ENCODE measurements at places on chromosomes 13 and 19.

DNA sequence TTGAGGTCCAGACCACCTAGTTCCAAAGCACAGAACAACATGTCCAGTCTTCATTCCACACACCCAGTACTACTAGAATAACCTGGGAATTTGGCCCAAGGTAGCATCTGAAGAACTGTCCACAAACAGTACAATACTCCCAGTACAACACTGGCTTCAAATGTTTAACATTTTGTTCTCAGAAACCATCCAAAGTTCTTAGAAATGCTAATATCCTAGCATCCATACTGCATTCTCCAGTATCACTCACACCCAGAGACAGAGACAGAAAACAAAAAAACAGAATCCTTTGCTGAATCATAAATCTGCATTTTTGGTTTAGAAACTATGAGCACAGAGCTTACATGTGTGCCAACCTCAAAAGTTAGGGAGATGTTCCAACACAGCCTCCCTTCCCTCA is 490.8 kb downstream of the FOXO1 start:
- DNase-seq, result peak; percentile 31

DNA sequence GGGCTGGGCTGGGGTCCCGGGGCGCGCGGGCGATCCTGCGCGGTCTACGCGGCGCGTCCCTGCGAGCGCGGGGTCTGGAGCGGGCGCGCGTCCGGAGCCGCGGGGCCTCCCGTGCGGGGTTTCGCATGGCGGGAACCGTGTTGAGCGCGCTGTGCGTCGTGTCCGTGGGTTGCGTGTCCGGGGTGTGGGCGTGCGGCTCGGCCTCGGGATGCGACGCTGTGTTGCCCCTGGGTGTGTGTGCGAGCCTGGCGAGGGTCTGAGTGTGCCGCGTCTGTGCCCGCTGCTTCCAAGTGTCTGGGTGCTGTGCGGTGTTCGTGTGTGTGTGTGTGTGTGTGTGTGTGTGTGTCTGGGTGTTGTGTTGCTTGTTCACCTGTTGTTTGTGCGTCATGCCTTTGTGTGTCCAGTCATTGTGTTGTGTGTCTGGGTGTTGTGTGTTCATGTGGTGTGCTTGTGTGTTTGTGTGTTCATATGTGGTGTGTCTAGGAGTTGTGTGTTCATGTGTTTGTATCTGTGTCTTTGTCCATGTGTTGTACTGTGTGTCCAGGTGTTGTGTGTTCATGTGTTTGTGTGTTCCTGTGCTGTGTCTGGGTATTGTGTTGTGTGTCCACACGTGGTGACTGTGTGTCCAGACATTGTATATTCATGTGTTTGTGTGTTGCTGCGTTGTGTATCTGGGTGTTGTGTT is 552 bp downstream of the PLK5 start:
- DNase-seq, result no peak

DNA sequence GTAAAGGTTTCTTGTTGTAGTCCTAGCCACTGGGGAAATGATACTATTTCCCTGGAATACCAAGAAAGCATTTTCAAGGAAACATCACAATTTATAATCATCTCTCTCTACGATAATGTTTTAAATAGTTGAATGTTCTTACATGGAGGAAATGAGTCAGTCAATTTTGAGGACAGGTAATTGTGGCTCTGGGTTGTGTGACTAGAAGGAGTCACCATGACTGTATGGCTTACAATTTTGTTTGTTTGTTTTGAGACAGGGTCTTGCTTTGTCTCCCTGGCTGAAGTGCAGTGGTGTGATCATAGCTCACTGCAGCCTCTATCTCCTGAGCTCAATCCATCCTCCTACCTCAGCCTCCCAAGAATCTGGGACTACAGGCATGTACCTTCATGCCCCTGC is 47.4 kb downstream of the COG3 start:
- no peak for DNase-seq

DNA sequence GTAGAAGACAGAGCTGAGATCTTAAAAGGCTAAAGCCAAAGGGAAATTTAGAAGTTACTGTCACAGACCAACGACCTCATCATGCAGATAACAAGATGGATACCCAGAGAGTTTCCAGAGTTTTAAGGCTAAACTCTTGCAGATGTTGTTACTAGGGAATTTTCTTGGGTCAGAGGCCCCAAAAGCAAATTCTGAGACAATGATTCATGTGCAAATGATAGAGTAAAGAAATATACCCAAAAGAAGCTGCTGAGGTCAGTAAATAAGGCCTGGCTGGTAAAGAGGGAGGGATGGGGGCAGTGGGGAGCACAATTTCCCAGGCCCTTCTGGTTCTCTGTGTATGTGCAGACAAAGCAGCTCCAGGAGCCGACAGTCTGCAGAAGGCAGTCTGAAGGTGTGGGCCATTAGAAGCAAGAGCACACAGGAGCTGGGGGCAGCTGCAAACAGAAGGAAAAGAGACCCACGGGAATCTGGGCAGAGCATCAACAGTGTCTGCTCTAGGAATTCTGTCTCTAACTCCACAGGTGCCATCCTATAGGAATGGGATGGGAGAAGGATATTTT is 330.8 kb downstream of the TBC1D4 start:
- DNase-seq, result peak; percentile 82

- DNase-seq, result peak; percentile 62
These were observed 498.6 kb downstream of the KCTD12 start for GRCh38 chr13:76387566-76387965.

- peak; percentile 49 for DNase-seq
These were observed 2.7 kb downstream of the PNMA8C start for GRCh38 chr19:46426035-46426505.

DNA sequence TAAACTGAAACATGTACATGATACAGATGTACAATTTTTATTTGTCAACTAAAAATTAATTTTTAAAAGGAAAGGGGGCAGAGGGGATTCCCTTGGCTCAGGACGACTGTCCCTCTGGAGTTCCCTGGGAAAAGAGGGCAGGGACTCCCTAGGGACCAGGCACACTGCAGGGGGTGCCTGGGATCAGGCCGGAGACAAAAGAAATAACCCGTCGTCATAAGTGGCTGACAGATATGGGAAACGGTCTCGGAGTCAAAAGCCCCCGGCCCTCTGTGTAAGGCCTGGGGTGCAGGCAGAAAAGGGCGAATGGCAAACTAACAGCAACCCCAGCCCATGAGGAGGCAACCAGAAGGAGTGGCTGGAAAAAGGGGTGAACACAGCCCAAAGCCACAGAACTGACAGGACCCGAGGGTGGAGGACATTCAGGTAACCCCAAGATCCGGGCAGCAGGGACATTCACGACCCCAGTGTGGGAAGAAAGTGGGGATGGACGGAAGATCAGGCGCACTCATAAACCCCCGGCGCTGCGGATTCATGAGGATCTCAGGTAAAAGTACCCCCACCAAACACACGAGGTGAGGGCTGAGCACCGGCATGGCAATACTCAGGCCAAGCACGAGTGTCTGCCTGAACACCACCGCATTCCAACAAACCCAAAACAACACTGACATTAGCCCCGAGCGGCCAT is 6.7 kb downstream of the MLLT1 start:
- DNase-seq, result no peak

- no peak for DNase-seq
These were observed 83.1 kb upstream of the OXGR1 start for GRCh38 chr13:97077341-97077740.

- no peak for DNase-seq
These were observed 23.5 kb downstream of the COL5A3 start for GRCh38 chr19:9986787-9987281.

DNA sequence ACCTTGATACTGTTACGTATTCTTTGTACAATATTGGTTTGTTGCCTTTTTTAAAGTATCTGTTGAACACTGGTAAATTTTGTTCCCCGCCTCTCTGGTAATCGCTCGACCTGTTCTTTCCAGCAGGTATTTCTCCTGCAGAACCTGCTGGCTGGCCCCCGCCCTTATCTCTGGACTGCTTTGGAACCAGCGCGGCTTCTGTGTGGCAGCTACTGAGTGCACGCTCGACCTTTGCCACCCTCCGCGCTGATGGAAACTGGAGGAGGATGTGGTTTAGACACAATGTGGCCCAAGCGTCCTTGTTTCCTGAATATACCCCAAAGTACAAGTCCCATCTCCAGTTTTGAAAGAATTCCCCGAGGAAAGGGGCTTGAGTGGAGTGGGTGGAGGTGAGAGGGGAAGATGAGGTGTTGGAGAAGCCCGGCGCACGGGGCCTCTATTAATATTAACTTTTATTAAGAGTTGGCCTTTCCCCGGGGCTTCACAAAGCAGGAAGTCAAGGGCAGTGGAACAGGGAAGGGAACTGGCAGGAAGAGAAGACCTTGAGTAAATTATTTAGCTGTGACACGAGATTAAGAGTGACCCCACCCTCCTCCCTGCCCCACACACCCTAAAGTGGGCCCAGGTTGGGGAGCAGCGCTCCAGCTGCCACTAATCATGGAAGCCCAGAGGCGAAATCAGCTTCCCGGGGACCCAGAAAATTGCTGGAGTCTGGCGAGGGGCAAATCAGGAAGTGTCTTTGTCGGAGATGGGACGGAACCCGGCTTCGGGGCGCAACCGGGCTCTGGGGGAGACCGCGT is 16.0 kb downstream of the CDX2 start:
- no peak for DNase-seq

DNA sequence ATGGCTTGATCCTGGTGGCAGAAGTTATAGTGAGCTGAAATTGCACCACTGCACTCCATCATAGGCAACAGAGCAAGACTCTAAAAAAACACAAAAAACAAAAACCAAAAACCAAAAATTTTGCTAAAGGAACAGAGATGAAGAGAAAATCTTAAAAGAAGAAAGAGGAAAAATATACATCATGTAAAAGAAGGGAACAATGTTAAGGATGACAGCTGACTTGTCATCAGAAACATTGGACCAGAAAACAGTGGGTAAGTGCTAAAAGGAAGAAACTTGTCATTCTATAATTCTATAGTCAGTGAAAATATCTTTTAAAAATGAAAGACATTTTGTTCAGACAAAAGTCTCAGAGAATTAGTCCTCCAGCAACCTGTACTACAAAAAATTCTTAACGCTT is 93.8 kb downstream of the WASF3 start:
- DNase-seq, result no peak

- DNase-seq, result no peak
These were observed 1435.2 kb downstream of the UQCRFS1 start for GRCh38 chr19:27777726-27778125.

GRCh38 chr19:3455960-3456601 is 24.2 kb downstream of the SMIM24 start:
- DNase-seq, result no peak

DNA sequence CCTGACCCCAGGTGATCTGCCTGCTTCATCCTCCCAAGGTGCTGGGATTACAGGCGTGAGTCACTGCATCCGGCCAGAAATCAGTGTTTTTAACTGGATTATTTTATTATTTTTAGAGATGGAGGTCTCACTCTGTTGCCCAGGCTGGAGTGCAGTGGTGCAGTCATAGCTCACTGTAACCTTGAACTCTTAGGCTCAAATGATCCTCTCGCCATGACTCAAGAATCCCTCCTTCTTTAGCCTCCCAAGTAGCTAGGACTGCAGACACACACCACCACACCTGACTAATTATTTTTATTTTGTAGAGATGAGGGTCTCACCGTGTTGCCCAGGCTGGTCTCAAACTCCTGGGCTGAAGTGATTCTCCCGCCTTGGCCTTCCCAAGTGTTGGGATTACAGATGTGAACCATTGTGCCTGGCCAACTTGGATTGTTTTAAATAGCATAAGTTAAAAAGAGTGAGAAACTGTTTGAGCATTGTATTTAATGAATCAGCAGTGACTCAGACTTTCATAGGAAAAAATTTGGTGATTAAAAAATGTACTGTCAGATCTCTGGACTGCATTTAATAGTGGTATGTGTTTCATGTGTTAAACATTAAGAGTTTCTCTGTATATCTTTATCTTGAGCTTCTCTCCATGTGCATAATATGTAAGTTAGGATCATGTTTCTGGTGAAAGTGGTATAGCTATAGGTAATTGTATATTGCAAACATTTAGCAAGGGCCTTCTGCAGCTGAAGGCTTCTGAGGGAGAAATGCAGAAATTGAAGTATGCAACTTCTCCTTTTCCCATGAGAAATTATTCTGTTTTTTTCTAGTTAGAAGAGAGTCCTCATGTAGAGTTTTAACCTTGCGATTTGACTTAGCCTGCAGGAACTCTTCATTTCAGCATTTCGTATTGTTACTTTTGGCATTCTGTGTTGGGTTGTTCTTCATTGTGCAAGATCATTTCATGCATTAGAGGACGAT is 121.2 kb downstream of the PCCA start:
- DNase-seq, result peak; percentile 73

GRCh38 chr13:24129914-24130774 is 30.4 kb upstream of the SPATA13 start:
- DNase-seq, result no peak

DNA sequence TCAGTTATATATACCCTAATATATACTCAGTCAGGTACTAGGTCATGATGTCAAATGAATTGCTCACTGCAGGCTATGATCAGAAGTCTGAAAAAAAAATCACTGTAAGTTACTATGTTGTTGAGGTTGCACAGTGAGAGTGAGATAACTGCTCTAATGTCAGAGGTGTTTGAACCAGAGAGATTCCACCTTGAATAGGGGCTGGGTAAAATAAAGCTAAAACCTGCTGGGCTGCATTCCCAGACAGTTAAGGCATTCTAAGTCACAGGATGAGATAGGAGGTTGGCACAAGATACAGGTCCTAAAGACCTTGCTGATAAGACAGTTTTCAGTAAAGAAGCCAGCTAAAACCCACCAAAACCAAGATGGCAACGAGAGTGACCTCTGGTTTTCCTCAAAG is 10.2 kb downstream of the EPSTI1 start:
- DNase-seq, result no peak

- DNase-seq, result no peak
These were observed 12.7 kb downstream of the PRAM1 start for GRCh38 chr19:8489561-8490394.

GRCh38 chr13:32881074-32881776 is 135.0 kb upstream of the KL start:
- DNase-seq, result peak; percentile 55

GRCh38 chr19:39590265-39590664 is 12.1 kb upstream of the LGALS13 start:
- peak; percentile 8 for DNase-seq

- no peak for DNase-seq
These were observed 9.7 kb upstream of the HSH2D start for GRCh38 chr19:16133818-16134217.

GRCh38 chr13:51958217-51958547 is 53.1 kb downstream of the ATP7B start:
- DNase-seq, result no peak
